Suprapubic skin (tissue), 4 donors: ENCODE measurements at places on chromosomes 6 and 20. TPM values are rescaled to one million over a fixed set of nuclear protein-coding genes. Genes with fewer than 3 reads are reported as not detected.
A peak's percentile ranks its signal among the peaks of the same experiment; 100 is the strongest.

DNA sequence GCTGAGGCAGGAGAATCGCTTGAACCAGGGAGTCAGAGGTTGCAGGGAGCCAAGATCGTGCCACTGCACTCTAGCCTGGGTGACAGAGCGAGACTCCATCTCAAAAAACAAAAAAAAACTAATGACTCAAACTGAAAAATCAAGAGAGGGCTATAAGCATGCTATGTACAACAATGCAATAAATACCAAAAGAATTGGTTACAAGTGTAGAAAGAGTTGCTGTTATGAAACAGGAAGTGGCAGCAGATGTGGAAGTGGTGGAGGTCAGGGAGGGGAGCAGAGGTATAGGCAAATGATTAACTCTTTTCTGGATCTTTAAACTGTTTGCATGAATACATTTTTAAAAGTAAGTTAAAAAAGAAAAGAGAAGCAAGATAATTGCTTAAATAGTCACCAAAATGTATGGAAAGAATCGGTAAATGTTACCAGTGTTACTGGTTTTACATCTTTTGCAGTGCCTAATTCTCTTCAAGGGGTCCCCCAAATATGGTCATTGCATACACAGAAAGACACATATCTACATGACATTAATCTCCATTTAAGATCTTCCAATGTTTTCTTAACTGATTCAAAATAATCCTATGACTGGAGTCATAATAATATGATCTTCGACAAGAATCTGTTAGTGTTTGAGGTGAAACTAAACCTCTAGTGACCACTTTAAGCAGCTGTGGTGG, 15.0 kb downstream of the CALHM6 start:
- DNase-seq: no peak

DNA sequence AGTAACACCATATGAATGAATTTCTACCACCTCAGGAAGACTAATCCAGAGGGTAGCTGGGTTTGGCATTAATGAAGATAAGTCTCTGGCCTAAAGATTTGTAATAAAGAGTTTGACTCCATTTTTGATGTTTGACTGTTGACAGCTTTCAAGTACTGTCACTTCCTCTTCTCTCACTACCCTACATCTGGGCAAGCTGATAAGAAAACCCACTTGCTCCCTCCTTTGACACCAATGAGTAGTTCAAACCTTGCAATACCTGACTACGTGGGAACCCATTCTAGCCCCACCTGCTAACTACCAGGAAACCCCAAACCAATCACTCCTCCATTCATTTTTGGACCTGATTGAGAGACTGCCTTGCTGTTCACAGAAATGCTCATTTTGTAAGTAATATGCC, 621.5 kb downstream of the TENT5A start:
- no peak for DNase-seq

DNA sequence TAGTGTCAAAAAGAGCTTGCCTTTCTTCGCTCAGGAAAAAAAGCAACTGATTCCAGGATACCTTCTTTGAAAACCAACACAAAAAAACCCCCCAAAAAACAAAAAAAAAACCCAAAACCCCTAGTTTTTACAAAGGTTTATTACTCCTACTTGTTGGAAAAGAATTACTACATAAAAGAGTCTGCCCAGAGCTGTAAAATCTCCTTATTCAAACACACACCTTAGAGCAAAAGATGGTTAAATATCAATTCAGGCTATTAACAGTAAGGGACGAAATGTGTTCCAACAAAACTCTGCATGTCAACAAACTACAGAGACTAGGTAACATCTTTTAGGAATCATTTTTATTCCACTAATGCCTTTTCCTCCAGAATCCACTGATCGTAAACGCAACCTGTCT, 42.7 kb downstream of the BCAS1 start:
- DNase-seq: no peak

- no peak for DNase-seq
These were observed 22.7 kb downstream of the SLC16A10 start for GRCh38 chr6:111110036-111110435.

DNA sequence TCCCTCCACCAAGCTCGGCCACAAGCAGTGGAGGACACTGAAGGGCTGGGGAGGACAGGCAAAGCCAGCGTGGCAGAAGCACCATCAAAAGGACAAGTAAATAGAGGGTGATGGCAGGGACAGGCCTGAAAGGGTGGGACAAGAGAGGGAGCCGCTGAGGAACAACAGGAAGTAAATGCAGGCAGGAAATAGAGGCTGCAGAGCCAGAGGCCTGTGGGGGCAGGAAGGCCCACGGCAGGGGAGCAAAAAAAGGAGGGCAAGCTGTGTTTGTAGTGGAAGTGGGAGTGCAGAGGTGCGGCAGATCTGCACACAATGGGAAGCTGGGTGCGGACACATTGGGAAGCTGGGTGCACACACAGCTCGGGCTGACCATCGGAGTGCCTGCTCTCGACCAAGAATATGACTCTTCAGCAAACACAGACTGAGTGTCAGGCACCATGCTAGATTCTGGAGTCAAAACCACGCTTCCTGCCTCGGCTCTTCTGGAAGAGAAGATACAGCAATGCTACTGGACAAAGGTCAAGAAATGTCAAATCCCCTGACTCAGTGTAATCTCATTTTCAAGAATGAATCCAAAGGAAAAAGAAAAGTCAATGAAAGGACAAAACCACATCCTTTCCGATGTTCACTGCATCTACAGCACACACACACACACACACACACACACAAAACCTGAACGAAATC, 40.4 kb upstream of the RAB22A start:
- DNase-seq: no peak

DNA sequence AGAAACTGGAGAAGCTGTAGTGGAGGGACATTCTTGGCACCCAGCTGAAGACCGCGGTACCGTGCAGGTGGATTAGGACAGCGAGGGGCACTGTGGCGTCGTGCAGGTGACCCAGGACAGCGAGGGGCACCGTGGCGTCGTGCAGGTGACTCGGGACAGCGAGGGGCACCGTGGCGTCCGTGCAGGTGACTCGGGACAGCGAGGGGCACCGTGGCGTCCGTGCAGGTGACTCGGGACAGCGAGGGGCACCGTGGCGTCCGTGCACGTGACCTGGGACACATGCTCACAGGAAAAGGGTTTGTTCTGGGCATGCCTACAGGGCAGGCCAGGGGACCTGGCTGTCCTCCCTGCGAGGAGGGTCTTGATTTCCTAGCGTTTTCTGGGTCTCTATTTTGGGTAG, 29.2 kb upstream of the SMOC2 start:
- DNase-seq: peak; percentile 35

DNA sequence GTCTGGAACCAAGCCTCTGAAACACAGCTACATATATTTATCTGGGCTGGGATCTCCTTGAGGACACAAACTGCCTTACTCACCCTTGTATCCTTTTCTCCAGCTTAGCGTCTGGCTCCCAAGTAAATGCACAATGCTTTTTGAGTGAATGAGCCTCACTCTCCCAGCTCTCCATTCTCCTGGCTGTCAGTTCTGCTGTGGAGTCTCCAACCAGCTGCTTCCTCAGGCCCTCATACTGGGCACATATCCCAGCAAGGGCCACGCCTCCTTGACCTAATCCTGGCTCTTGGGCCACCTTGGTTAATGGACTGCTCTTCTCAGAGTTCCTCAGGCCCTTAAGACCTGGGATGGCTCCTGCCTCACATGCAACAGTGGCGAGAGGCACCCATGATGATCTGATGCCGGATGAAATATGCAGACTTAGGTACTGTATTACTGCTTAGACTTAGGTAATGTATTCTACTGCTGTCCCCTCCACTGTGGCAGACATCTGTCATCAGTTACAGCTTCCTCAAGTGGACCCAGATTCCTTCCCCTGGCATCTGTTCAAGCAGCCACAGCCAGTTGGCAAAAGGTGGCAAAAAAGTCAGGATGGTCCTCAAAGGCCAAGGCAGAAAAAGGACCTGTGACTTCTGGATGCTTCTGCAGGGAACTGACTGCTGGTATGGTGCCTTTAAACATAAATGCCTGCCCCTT, 16.5 kb downstream of the SNHG17 start:
- no peak for DNase-seq

DNA sequence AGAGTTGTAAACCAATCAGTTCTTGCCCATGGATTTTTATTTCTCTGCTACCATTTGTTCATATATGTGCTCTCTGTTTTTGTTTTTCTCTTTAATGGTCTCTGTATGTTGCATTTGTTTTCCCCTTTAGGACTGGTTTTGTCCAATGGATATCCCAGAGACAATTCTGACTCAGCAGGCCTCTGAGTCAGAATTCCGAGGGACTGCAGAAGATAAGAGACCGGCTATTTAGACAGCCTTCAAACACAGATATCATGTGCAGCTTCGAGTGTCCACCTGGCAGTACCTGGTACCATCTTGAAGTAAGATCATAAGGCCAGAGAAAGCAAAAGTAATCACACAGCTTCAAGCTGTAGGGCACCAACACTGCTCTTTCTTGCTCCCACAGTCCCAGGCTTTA, 125.5 kb downstream of the ELOVL4 start:
- no peak for DNase-seq

GRCh38 chr6:168674595-168674994, 233.6 kb downstream of the SMOC2 start:
- DNase-seq: peak; percentile 67

The GNMT gene
- total RNA-seq: 0.79 TPM

The PRND gene
- total RNA-seq: not detected

The MED20 gene
- total RNA-seq: 15.2 TPM

The ADGRG6 gene
- total RNA-seq: 56.6 TPM

The CCDC170 gene
- 0.89 TPM for total RNA-seq

The CDH26 gene
- total RNA-seq: 1.9 TPM

The TRIM40 gene
- not detected for total RNA-seq

The CYB5R4 gene
- 9.3 TPM for total RNA-seq

The CYP39A1 gene
- 27.2 TPM for total RNA-seq

The ERVFRD-1 gene
- not detected for total RNA-seq
